CD4-positive, alpha-beta T cell treated with Interleukin-2 at 100 ng/mL for 4 hours (primary cell): ENCODE measurements at places on chromosomes 13 and 19.

GRCh38 chr13:107139006-107139405 lies 571.1 kb upstream of the ARGLU1 start:
- DNase-seq = no peak

DNA sequence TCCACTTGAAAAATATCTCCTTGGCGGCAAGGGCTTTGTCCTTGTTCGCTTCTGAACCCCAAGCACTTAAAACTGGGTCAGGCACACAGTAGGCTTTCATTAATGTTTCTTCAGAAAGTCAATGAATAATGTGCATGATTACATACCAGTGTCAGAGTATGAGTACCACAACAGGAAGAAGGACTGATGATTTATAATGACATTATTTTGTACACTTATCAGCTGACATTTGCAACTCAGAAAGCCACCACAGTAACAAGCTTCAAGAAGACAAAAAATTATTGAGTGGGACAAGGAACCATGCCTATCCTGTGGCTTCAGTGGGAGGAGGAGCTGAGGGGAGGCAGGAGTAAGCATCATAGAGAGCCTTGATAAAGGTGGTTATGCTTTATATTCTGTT lies 10.0 kb downstream of the POLR1D start:
- DNase-seq = no peak

- no peak for DNase-seq
Measured at GRCh38 chr13:72368031-72368430, 359.4 kb downstream of the MZT1 start.

DNA sequence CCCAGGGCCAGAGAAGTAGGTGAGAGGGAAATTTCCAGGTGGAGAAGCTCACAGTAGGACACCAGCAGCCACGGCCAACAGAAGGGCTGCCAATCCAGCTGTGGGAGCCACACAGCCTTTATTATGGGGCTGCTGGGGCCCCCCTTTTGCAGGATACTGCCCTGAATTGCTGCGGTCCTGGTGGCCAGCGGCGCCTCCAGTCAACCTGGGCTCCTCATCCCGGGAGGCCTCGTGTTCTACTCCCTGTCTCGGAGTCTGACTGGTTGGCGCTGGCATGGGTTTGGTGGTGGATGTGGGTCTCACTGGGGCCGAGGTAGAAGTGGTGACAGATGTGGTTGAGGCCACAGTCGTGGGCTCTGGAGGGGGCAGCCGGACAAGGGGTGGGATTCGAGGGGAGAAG lies 4.1 kb downstream of the LYPD3 start:
- no peak for DNase-seq

GRCh38 chr19:46080561-46080960 lies 39.8 kb upstream of the IGFL4 start:
- DNase-seq = no peak

DNA sequence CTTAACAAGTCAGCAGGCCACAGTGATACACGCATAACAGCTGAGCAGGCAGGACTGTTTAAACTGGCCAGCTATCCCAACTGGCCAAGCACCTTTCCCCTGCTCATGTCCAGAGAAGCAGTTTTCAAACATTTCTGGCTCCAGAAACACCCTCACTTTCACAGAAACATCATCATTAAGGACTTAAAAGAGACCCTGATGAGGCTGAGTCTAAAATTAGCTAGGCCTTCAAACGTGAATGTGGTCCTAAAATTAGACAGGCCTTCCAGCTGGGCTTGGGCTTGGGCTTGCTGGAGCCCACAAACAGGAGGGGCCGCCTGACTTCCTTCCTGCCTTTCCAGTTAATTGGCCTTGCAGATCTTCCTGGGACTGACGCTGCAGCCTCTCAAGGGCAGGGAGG lies 334.2 kb downstream of the DNAJC15 start:
- no peak for DNase-seq

DNA sequence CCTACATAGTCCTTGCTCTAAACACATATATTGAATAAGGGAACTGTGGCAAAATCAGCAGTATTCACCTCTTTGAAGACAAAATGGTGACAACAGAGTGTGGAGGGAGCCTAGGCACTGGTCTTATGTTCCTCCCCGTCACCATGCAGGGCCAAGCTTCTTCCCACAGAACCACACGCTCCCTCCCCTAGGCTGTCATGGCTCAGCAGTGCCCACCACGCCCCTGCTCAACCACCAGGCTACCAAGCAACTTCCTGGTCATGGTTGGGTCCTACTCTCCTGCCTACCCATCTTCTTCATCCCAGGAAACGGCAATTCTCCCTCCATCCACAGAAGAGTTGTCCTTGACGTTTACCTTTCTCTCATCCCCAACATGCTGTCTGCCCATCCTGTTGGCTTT lies 126.1 kb downstream of the CRYL1 start:
- no peak for DNase-seq

DNA sequence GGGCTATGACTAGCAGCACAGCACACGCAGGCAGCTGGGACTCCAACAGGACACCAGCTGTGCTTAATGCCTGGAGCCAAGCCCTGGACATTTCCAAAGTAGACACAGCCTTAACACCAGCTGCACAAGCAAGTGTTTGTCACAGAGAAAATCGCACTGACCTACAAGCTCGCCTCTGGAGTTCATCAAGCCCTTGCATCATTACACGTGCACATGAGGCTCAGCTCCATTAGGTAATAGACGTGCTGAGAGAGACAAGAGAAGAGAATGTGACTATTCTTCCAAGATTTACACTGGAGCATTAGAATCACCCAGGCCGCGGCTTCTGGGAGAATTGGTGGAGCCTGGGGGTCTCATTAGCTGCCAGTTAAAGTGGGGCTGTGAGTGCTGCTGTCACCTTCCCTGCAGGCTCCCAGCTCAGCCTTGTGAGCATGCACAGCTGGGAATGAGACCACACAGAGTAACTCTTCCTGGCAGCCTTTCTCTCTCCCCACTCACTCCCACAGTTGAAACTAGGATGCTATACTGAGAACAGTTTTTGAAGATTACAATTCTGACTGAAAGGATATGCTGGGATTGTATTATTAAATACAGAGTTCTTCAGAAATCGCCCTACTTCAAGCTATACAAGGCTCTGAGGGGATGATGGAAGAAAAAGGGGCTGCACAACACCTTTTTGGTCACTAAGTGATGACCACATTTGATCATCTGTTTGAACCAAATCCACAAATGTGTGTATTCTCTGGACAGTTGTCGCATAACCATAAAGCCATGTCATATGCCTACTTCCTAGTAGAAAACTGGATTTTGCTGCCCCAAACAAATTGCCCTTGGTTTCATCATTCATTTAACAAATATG lies 10.5 kb downstream of the STOML3 start:
- no peak for DNase-seq

DNA sequence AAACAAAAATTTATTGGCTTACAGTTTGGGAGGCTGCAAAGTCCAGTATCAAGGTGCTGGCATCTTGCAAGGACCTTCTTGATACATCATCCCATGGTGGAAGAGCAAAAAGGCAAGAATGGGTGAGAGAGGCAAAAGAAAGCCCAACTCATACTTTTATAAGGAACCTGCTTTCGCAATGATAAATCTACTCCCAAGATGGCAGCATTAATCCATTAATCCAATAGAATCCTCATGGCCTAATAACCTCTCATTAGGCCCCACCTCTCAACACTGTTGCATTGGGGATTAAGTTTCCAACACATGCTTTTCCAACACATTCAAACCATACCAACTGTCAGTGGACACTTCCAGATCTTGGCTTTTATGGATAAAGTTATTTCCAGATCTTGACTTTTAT lies 48.7 kb upstream of the ZNF507 start:
- DNase-seq = no peak

GRCh38 chr13:62210951-62211350 lies 795.3 kb upstream of the PCDH20 start:
- no peak for DNase-seq

DNA sequence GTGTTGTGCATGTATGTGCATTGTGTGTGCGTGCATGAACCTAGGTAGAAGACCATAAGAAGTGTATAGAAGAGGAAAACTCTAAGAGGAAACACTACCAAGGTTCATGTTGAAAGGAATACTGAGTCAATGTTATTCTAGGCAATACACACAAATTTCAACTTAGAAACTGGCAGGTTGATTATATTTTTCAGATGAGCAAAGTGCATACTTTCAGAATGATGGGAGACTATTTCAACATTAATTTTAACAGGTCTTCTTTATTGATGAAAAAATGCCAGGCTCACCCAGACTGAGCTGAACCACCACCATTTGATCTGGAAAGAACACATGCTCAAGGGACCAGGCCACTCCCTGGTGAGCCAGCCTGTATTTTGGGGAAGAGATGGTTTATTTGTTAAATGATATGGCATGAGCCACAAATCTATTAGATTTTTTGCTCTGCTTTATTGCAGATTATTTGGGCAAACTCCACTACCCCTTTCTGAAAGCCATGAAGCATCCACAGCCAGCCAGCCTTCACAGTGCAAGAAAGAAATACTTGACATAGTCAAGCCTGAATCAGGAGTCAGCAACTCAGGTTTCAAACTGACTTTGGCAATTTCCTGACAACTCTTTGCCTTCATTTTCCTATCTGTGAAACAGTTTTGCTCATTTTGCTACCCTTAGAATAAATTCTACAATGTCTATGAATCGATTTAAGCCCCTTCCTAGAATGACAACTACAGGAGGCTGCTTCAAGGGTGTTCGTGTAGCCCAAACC lies 368.9 kb downstream of the COG6 start:
- DNase-seq = no peak

DNA sequence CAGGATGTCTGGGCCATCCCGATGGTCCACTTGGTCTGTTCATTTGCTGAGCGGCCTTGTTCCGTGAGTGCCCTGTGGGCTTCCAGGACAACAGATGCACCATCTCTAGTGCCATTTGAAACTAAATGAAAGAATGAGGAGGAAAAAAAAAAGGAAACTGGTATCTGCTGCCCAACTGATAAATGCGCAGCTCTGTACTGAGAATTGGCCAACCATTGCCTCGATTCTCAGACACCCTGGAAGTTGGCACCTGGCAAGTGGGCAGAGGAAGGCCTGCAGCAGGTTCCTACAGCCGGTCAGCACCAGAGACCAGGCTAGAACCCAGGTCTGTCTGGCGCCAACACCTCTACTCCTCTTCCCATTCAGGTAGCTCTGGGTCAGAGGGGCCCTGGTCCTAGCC lies 18.9 kb downstream of the SLC7A1 start:
- DNase-seq = no peak

DNA sequence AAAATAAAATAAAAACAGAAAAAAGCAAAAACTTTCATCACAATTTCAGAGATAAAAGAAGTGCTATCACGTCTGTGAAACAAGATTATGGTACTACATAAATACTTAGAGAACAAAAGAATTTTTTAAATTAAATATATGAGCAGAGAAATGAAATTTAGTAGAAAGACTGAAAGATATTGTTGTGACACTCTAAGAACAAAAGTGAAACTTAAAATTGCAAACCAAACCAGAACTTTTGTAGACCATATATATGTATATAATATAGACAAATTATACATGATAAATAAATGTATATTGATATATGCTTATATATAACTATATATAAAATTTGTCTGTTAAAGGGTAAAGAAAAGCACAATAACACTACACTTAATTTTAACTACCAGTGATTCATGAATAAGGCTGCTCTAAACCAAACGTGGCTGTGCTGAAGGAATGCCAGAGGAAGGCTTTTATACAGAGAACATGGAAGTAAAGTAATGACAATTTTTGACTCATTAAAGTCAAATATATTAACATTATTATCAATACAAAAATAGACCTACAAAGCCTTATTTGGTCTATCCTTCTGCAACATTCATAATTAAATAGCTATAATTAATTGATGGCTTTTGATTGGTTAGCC lies 1516.7 kb upstream of the PCDH20 start:
- DNase-seq = no peak

- DNase-seq = no peak
Measured at GRCh38 chr13:50617134-50617721, 226.3 kb downstream of the DLEU7 start.

GRCh38 chr13:19810151-19810550 lies 27.4 kb upstream of the PSPC1 start:
- DNase-seq = no peak

- DNase-seq = no peak
Measured at GRCh38 chr19:35328851-35329285, at the start of gene CD22. Gene CD22, plus strand, starts transcription at chr19:35329187. Its CDS starts 2,854 bp downstream, at chr19:35332041.

DNA sequence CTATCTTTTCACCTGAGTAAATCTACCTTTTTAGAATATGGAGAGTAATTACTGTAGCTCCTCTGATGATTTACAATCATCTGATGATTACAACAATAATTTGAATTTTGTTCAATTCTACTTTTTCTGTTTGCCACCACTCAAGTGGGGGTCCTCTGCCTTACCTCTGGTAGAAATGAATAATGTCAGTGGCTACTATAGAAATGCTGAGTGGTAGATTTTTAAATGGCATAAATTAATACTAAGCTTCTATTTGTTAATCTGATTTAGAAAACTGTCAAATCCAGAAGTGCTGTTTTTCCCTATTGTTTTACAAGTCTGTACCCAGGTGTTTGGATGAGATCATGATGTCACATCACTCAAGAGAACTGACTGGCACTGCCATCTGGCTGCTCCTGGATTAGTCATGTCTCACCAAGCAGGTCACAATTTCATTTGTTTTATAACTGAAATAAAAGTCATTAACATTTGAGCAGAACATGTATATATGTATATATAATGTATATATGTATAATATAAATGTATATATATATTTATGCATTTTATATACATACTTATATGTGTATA lies 494.8 kb downstream of the TBC1D4 start:
- DNase-seq = no peak

- DNase-seq = peak; percentile 46
Measured at GRCh38 chr13:114143806-114144605, 11.6 kb upstream of the RASA3 start.

DNA sequence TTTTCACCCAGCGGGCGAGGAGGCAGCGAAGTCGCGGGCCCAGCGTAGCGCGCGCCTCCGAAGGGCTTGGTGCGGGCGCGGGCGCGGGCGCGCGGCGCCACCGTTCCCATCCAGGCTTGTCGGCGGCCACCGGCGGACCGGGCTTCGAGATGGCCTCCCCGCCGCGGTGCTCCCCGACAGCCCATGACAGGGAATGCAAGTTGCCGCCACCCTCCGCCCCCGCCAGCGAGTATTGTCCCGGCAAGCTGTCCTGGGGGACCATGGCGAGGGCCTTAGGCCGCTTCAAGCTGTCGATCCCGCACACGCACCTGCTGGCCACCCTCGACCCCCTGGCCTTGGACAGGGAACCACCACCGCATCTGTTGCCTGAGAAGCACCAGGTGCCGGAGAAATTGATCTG lies at the start of gene WDR88:
WDR88 (plus strand) TSS at position 94 of the 400 bp plus-strand sequence; CDS start at position 150, 56 bp downstream.
- DNase-seq = no peak

- DNase-seq = no peak
Measured at GRCh38 chr19:3868770-3869456, at the start of gene ZFR2. Gene ZFR2, minus strand, starts transcription at chr19:3869038. Its CDS starts 21 bp downstream, at chr19:3869017.

GRCh38 chr13:107836685-107837084 lies 378.7 kb downstream of the LIG4 start:
- DNase-seq = no peak
